Non-pigmented ciliary epithelial cell (primary cell): ENCODE measurements at places on chromosomes 7 and 10.

DNA sequence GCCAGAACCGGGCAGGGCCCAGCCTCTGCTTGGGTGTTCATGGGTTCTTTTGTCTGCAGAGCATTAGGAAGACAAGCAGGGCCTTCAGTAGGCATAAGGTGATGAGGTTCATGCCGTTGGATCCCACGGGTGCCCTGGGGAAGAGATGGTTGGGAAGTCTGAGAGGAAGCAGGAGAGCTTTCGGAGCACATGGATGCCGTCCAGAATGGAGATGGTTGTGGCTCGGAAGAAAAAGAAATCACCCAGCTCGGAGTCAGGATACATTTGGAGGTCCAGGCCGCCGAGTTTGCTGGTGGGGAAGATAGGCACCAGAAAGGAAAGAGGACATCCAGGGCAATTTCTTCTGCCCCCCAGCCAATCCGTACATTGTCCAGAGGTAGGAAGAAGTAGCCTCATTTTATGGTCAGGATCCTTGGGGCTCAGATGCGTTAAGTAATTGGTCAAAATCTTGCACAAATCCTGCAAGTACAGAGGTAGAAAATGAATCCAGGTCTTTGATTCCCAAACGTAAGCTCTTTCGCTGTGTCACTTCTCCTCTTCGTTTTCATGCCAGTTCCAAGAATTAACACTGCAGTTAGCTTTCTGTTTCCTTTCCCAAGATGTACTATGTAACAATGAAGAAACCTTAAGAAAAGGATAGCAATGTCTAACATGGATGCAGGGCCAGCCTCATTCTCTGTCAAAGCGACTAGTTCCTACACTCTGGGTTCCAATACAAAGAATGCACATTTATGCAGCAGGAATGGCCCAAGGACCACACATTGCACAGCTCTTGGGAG, 147.8 kb upstream of the KLF6 start:
- DNase-seq: no peak

GRCh38 chr7:5441840-5442503, 18.3 kb upstream of the TNRC18 start:
- DNase-seq: no peak

GRCh38 chr7:111210996-111211395, 120.1 kb downstream of the LRRN3 start:
- peak; percentile 40 for DNase-seq

DNA sequence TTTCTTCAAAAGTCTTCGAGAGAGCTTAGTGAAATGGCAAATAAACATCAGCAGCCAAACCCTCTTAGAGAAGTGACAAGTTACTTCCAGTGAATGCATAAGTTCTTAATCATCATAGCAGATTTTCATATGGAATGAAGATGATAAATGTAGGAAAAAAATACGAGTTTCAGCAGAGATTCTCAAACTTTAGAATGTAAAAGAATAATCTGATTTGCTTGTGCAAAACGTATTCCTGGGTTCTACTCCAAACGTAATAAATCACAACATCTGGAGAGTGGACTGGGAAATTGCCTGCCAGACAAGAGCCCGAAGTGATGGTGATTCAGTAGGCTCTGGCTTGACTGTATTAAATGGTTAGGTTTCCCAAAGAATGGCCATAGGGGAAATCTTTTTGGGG, 62.2 kb downstream of the AKR1E2 start:
- DNase-seq: no peak

- no peak for DNase-seq
Observed at GRCh38 chr7:72391821-72392377, 20.2 kb downstream of the CALN1 start.

DNA sequence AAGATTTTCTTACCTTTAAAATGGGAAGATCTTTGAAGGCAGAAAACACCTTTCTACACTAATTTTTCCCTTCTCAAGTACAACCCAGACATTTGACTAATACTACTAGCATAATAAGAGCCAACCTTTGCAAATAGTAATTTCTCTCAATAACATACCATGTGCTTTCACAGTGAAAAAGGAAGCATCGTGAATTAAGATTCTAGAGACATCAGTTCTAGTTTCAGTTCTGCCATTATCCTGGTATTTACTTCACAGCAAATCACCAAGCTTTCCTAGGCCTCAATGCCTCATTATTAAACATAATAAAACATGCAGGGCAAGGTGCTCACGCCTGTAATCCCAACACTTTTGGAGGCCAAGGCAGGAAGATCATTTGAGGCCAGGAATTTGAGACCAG, 24.9 kb downstream of the GSAP start:
- DNase-seq: no peak

- no peak for DNase-seq
Observed at GRCh38 chr7:76326646-76327233, 24.3 kb downstream of the HSPB1 start.

DNA sequence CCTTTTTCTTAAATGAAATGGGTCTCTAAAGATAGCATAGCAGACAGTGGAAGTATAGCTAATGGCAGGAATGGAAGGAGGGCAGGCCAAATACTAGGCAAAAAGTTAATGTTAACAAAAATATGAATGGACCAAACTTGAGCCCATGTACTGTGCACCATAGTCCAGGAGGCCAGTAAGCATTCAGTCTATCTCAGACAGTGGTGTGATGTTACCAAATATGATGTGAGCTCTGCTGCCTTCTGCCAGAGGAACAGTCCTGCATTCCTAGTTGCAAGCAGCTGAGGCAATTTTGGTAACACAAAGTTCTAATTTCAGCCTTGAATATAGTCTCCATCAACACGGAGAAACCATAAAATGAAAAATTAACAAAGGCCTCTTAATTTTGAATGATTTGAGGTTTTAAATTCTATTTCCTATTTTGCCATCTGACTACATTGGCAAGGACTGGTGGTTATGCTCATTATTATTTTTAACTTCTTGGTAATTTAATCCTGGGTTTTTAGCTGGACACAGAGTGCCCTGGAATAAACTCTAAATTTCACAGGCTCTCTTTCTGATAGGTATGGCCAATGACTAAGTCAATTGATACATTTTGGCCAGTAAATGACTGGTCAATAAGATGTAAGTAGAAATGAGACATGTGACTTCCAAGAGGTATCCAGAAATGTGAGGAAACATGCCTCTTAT, 317.0 kb upstream of the MYO3A start:
- DNase-seq: no peak
